ENCODE measurements at places on chromosomes 1 and 21.

- DNase-seq, result no peak
- H3K4me1 ChIP-seq, result no peaks in the 10 kb centered on the region
- H3K27ac ChIP-seq, result no peak overlapping the region
- H3K27me3 ChIP-seq, result peaks cover 18% of the 10 kb centered on the region
- H3K36me3 ChIP-seq, result no peaks in the 10 kb centered on the region
Measured at GRCh38 chr21:34728479-34728878, 59.7 kb downstream of the CLIC6 start.

DNA sequence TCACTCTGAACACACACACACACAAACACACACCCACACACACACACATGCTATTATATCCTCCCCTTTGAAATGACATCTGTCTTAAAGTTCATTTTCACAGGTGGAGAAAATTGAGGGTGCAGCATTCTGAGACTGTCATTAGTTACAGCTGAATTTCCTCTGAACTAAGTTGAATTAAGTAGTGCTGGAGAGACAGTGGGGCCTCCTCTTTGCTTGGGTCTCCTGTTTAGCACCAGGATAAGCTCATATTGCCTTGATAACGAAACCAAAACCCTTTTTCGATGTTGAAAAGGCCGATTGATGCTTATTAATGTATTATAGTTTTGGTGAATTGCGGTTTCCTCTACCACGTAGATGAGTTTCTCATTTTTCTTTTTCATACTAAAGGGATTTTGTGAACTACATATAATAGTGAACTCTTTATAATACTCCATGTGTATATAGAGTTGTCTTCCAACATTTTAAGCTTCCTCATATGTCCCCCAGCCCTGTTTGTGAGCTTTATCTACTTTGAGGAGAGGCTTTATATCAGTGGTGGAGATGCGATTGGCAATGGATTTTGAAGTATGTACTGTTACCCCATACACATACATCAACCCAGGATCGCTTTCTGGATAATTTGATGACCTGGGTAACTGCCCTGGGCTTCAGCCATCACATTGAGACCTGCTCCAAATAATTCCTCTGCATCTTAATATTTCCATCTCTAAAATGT lies 17.4 kb downstream of the DYNLT5 start:
- H3K27ac ChIP-seq, result no peak overlapping the region
- H3K4me3 ChIP-seq, result no peak overlapping the region
- DNase-seq, result no peak

DNA sequence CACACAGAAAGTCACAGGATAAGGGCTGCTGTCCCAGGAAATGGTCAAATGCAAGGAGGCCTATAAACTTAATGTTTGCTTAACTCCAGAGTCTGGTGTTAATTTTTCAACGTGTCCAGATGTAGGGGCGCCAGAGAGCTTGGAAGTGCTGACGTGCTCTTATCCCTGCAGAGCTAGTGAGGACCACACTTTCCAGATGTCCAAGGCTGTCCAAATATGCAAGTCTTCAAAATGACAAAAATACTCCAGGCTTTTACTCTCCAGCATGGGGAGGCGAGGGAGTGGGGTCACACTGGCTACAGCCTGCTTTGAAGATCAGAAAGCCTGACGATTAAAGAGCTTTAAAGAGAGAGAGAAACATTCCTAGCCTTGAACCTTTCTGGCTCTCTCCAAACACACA lies 57.6 kb downstream of the ABCA4 start:
- H3K4me1 ChIP-seq, result peaks cover 41% of the 10 kb centered on the region
- H3K27ac ChIP-seq, result no peak overlapping the region
- H3K4me3 ChIP-seq, result peak overlapping the region; percentile 13

DNA sequence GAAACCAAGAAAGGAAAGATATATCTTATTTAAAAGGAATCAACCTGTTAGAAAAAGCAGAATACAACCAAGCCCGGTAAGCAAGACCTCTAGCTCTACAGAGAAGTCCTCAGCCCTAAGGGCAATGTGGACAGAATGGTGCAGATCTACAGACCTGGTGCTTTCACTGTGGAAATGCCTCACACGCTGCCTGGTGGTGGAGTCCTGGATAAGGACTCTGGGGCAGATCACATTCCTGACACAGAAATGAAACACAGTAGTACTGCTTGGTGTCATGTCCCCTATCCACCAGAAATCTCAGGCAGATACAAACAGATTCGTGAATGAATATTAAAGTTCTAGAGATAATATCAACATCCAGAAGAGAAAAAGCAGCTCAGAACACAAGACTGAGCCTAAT lies 6.8 kb downstream of the CNN3 start:
- peak overlapping the region; percentile 37 for H3K27ac ChIP-seq
- no peak for DNase-seq
- H3K4me3 ChIP-seq, result no peak overlapping the region

DNA sequence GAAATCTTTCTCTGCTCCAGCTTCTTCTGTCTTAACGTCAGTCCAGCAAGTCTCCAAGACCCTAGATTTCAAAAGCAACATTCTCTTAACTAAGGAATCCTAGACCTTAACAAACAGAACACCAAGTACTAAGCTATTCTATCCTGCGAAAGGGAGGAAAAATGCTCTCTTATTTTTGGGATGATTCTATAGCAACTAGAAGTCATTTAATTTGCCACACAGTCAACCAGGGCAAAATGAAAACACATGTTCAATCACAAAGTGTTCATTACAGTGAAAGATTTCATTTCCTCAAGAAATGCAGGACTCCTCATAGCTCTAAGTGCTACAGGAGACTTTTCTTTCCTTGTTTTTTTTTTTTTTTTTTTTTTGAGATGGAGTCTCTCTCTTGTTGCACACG lies 36.2 kb upstream of the DOCK7 start:
- H3K36me3 ChIP-seq, result no peaks in the 10 kb centered on the region
- no peak for DNase-seq
- H3K27me3 ChIP-seq, result peaks cover 3% of the 10 kb centered on the region
- H3K4me1 ChIP-seq, result peaks cover 17% of the 10 kb centered on the region
- no peak overlapping the region for H3K27ac ChIP-seq

GRCh38 chr1:173016419-173016818 lies 34.3 kb downstream of the TNFSF18 start:
- no peaks in the 10 kb centered on the region for H3K36me3 ChIP-seq
- no peak overlapping the region for H3K4me3 ChIP-seq
- no peak overlapping the region for H3K27ac ChIP-seq
- H3K27me3 ChIP-seq, result peaks cover 3% of the 10 kb centered on the region
- H3K4me1 ChIP-seq, result no peaks in the 10 kb centered on the region

DNA sequence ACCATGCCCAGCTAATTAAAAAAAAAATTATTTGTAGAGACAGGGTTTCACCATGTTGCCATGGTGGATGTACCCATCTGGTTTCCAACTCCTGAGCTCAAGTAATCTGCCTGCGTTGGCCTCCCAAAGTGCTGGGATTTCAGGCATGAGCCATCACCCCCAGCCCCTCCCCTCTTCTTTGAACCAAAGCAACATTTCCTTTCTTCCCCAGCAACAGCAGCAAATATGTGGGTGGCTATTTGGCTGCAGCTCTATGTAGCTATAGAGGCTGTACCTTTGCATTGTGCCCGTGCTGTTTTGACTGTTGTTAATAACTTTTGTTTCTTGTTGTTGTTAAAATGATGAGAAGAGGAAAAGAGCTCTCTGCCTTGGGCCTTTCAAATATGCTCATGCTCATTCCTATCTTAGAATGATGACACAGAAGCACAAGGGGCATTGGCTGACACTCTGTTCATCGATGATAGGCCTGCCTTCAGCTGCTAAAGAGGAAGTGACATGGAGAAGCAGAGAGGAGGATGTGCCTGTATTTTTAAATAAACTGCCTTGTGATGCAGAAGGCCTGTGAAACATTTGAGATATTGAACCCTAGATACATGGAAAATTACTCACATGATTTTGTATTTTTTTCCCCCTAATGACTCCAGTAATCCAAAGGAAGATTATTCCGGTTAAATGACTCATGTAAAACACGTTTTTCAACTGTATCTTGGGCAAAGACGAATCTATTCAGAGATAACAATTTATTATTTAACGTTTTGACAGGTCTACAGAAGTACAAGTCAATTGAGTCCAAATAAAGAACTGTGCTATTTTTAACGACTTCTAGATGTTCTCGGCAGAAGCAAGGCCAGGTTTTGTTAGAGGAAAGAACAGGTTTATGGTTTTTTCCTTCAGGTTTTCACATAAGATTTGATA lies 20.5 kb upstream of the XPR1 start:
- no peaks in the 10 kb centered on the region for H3K27me3 ChIP-seq
- no peak overlapping the region for H3K4me3 ChIP-seq
- peaks cover 11% of the 10 kb centered on the region for H3K4me1 ChIP-seq
- H3K27ac ChIP-seq, result peak overlapping the region; percentile 29
- DNase-seq, result no peak

- H3K4me3 ChIP-seq, result no peak overlapping the region
- H3K27me3 ChIP-seq, result peaks cover 11% of the 10 kb centered on the region
- peaks cover 6% of the 10 kb centered on the region for H3K4me1 ChIP-seq
- no peak for DNase-seq
Measured at GRCh38 chr1:86757272-86757984, 53.1 kb downstream of the SH3GLB1 start.

DNA sequence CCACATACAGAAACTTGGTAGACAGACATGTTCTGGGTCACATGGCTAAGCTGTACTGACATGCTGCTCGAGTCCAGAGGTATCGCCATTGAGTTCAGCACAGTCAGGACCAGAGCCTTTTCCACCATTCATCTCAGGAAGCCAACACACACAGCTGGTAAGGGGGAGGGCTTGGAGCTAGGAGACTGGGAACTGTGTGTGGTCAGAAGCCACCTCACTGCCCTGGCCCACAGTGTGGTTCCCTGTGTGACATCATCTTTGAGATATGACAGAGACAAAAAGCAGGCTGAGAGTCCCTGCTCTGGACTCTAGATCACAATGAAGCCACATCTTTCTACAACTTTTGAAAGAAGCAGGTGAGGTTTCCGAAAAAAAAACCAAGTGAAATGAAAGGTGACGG lies 107.2 kb downstream of the SIM2 start:
- H3K4me1 ChIP-seq, result peaks cover 51% of the 10 kb centered on the region
- H3K27me3 ChIP-seq, result peaks cover 5% of the 10 kb centered on the region
- no peak for DNase-seq
- no peaks in the 10 kb centered on the region for H3K36me3 ChIP-seq
- no peak overlapping the region for H3K27ac ChIP-seq
- no peak overlapping the region for H3K4me3 ChIP-seq

- H3K4me3 ChIP-seq, result no peak overlapping the region
- no peak overlapping the region for H3K27ac ChIP-seq
- no peaks in the 10 kb centered on the region for H3K36me3 ChIP-seq
- H3K27me3 ChIP-seq, result peaks cover 26% of the 10 kb centered on the region
Measured at GRCh38 chr1:53669621-53670191, 69.3 kb downstream of the GLIS1 start.

GRCh38 chr1:158999316-159000069 lies 10.2 kb upstream of the IFI16 start:
- H3K4me1 ChIP-seq, result peaks cover 51% of the 10 kb centered on the region
- peak overlapping the region; percentile 99 for H3K27ac ChIP-seq
- H3K4me3 ChIP-seq, result peak overlapping the region; percentile 94
- no peaks in the 10 kb centered on the region for H3K36me3 ChIP-seq
- H3K27me3 ChIP-seq, result no peaks in the 10 kb centered on the region

GRCh38 chr1:227362039-227362438 lies 43.7 kb upstream of the CDC42BPA start:
- no peak for DNase-seq
- H3K27me3 ChIP-seq, result peaks cover 11% of the 10 kb centered on the region
- H3K36me3 ChIP-seq, result no peaks in the 10 kb centered on the region
- H3K4me3 ChIP-seq, result no peak overlapping the region
- H3K4me1 ChIP-seq, result peaks cover 8% of the 10 kb centered on the region

GRCh38 chr1:168608796-168609715 lies 32.7 kb downstream of the XCL1 start:
- peak overlapping the region; percentile 37 for H3K4me3 ChIP-seq
- DNase-seq, result peak; percentile 46
- peaks cover 6% of the 10 kb centered on the region for H3K27me3 ChIP-seq

DNA sequence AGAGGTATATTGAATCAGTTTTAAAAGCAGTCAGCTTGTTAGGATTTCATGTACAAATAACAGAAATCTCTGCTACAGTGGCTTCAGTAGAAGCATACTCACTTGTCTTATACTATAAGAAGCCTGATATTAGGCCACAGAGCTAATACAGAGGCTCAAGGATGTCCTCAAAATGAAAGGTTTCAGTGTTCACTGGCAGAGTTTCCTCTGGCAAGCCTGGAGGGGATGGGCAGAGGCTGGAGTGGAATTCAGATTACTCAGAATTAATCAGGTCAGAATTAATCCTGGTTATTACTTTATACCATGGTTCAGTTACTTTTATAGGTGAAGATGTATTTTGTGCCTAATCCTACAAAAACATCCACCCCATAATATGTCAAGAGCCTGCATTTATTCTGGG lies 520.5 kb downstream of the USP25 start:
- no peak overlapping the region for H3K4me3 ChIP-seq
- H3K36me3 ChIP-seq, result peaks cover 21% of the 10 kb centered on the region
- H3K4me1 ChIP-seq, result no peaks in the 10 kb centered on the region
- no peak for DNase-seq
- no peaks in the 10 kb centered on the region for H3K27me3 ChIP-seq
- H3K27ac ChIP-seq, result no peak overlapping the region

DNA sequence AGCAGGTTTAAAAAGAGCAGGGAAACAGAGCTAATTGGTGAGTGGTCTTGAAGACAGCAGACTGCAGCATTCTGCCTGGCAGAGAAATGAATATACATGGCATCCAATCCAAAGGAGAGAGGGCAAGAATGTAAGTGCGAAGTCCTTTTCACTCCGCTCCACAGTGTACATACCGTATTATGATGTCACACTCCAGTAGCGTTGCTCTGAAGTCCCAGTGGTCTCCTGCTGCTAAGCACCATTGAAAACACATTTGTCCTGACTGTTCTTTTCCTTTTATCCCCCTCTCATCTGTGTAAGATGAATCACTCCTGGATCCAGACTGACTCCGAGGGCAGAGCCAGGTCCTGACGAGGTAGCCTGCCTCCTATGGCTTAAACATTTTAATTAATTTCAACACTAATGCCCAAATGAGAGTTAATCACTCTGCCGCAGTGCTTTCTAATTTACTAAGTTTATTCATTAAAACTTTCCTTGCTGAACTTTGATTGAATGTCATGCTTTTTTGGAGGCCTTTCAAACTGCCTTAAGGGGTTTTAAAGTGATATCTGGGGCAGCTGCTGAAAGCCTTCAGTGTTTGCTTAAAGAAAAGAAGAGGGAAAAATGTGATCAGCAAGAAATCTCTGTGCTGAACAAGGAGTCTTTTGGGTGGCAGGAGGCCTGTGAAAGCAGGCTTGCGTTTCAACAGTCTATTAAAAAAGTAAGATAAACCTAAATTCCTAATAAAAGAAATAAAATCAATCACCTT lies 227.2 kb downstream of the ATG4C start:
- peak overlapping the region; percentile 9 for H3K27ac ChIP-seq
- no peak for DNase-seq
- H3K4me3 ChIP-seq, result no peak overlapping the region
- no peaks in the 10 kb centered on the region for H3K27me3 ChIP-seq

DNA sequence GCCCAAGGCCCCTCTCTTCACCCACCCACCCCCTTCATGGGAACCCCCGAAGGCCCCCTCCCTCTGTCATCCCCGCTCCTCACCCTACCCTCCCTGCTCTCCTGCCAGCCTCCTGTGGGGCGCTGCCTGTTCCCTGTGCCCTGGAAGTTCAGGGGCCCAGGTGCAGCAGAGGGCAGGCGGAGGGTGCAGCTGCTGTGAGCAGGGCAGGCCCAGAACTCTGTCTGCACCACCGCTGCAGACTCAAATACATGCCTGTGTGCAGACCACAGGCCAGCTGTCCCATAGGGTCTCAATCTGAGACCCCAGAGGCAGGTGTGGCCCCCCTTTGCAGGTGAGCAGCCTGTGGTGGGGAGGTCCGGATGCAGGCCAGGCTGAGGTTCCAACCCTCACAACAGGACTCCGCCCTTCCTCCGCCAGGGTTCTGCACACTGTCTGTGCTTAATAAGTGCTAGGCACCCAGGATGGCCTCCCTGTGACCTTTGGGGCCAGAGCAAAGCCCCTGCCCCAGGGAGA lies 62.5 kb downstream of the WNT9A start:
- peaks cover 9% of the 10 kb centered on the region for H3K27me3 ChIP-seq
- no peak for DNase-seq
- H3K36me3 ChIP-seq, result no peaks in the 10 kb centered on the region

Measured in nephron progenitor cell (in vitro differentiated cells).